ENCODE measurements at places on chromosomes 13 and 19. TPM values are rescaled to one million over a fixed set of nuclear protein-coding genes. Genes with fewer than 3 reads are reported as not detected.

IZUMO2 gene
- not detected for polyA plus RNA-seq

GFY gene
- polyA plus RNA-seq = not detected

ZNF285 gene
- polyA plus RNA-seq = 4.2 TPM

DNA sequence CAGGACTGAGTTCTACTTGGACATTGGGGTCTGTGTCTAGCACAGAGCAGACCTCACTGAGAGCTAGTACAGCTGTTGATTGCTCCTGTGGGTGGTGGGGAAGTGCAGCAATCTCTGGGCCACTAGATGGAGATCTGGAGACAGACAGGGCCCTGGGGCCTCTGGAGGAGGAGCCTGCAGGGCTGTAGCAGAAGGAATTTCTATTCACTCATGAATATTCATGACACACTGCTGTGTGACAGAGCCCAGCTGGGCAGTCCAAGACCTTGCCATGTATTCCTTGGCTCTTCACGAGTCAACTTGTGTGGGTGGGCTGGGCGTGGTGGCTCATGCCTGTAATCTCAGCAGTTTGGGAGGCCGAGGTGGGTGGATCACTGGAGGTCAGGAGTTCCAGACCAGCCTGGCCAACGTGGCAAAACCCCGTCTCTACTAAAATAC lies 37.5 kb downstream of the SUGP2 start:
- peak; percentile 63 for DNase-seq

- DNase-seq = peak; percentile 5
Observed at GRCh38 chr13:84399320-84400085, 517.2 kb upstream of the SLITRK1 start.

DNA sequence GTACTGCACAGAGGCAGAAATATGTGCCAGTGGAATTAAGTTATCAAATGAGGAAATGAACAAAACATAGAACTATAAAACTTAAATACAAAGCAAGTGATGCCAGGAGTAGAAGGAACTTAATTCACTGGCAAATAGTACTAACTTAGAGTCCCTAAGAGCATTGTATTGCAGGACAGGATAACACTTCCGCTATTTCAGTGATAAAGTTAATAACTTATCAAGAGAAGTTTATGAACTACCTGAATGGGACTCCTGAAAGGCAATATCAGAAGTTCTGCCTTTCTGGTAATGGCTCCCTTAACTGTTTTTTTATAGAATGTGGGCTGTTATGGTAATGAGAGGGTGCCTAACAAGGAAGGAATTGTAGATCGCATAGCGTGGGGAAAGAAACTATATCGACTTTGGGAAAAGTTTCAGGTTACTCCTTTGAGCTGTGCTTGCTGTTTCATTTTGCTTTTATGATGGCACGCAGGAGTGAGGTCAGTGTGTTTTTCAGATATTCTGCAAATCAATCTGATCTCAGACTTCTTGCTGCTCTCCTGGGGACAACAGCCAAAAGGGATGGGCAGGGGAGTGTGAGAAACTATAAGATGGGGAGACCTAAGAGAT lies 95.3 kb upstream of the MLNR start:
- no peak for DNase-seq

DNA sequence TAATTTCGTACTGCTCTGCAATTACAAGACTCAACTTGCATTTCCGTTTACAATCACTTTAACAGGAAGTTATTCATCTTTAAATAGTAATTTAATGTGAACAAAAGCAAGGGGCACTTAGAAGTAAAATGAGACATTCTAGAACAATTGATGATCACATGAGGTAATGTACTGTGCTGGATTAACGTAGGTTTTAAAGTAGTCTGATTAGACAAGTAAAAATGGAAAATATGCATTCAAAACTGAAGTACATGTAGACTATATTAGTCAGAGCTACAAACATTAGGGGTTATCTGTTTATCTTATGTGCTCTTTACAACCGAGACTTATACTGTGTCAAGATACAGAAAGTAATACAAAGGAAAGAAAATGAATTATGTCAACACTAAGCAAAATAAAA lies 1528.0 kb downstream of the SLITRK5 start:
- no peak for DNase-seq

GZMM gene
- polyA plus RNA-seq = 2.8 TPM

Data from muscle of back (tissue), 13 donors.